Skin of body (tissue), 3 donors: ENCODE measurements at places on chromosomes 6 and 20. TPM values are rescaled to one million over a fixed set of nuclear protein-coding genes. Genes with fewer than 3 reads are reported as not detected.

GRCh38 chr20:39108746-39109145 lies 146.6 kb downstream of the DHX35 start:
- no peak for DNase-seq

The GPX6 gene
- total RNA-seq, result not detected

The PPIL4 gene
- 38.0 TPM for total RNA-seq

- DNase-seq, result no peak
Observed at GRCh38 chr6:141153563-141153962, 979.2 kb upstream of the GJE1 start.

- DNase-seq, result no peak
Observed at GRCh38 chr20:5511082-5511481, 194.3 kb upstream of the PROKR2 start.

DNA sequence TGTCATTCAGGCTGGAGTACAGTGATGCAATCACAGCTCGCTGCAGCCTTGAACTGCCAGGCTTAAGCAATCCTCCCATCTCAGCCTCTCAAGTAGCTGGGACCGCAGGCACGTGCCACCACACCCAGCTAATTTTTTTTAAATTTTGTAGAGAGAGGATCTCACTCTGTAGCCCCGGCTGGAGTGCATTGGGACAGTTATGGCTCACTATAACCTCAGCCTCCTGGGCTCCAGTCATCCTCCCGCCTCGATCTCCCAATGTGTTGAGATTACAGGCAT lies 86.5 kb downstream of the SERAC1 start:
- DNase-seq, result no peak

DNA sequence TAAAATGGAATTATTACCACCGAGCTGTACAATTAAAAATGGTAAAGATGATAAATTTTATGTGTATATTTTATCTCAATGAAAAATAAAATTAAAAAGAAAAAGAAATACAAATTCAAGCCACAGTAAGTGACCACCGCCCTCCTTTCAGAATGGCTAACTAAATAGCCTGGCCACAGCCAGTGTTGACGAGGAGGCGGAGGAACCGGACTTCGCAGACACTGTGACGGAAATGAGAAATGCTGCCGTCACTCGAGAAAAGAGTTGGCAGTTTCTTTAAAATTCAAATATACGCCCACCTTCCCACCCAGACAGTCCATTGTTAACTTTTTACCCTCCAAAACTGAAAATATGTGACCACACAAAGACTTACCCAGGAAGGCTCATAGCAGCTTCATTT lies 50.0 kb downstream of the FOXF2 start:
- no peak for DNase-seq

DNA sequence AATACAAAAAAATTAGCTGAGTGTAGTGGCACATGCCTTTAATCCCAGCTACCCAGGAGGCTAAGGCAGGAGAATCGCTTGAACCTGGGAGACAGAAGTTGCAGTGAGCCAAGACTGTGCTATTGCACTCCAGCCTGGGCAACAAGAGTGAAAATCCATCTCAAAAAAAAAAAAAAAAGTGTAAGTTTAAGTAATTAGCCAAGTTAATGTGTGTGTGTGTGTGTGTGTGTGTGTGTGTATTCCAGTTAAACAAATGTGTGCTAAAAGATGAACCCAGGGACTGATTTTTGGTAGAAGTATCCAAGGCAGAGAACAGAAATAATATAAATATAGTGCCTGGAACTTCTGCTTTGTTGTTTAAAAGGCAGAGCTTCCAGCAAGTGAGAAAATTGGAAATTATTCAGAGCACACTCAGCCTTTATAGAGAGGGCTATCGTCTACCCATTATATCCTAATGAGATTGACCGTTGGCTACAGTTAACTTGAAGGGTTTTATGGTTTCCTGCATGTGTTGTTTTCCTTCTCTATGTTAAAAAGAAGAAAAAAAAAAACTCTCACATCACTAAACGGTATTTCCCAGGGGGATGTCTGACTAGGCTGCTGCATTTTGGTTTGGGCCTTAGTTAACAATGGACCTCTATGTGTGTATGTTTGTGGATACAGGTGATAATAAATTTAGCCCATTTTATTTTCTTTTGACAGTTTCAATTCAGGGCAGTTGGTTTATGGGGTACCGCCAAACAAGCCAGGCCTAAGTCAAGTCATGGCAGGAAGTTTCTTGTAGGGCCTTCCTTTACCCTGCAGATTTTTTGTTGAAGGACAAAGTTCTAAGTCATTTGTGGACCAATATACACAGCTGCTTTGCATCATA lies 9.8 kb downstream of the SOX4 start:
- no peak for DNase-seq

DNA sequence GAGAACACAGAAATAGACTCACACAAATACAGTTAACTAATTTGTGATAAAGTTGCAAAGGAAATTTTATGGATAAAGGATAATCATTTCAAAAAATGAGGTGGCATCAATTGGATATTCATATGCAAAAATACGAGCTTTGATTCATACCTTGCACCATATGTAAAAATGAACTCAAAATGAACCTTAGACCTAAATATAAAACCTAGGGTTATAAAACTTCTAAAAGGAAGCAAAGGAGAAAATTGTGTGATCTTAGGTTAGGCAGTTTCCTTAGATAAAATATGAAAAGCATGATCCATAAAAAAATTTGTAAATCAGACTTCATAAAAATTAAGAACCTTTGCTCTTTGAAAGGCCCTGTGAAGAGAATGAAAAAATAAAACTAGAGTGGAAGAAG lies 85.5 kb downstream of the F13A1 start:
- DNase-seq, result no peak

The HLA-DQA1 gene
- total RNA-seq, result 3.2 TPM

The SLC17A2 gene
- not detected for total RNA-seq

DNA sequence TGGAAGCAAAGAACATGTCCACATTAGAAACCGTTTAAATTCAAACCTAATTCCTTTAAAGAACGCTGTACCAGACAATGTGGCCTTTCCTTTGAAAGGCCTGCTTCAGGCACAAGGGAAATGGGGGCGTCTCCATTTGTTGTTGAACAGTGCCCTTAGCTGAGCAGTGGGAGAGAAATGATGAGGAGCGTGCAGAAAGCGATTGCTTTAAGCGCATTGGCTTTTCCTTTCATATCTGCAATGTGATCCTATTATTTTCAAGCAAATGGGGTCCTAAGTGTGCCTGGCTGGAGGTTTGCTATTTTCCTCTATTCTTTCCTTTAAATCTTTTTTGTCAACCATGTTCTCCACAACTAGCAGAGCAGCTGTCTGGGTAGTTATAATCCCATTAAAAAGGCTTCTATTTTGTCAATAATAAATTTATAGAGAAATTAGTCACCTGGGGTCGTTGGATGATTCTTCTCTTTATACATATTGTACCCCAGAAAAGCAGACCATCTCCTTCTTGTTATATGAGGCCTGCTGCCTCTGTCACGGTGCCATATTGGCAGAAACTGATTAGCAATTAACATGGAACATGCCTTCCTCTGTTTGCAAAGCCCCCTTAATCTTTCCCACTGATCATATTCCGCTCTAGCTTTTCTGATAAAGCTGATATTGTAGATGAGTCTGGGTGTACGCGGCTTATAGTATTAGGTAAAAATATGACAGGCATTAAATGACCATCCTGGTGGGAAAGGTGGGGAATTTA lies 151.1 kb upstream of the JAG1 start:
- no peak for DNase-seq

The SMPDL3A gene
- 20.7 TPM for total RNA-seq

GRCh38 chr6:136360783-136361182 lies 71.1 kb upstream of the BCLAF1 start:
- DNase-seq, result no peak

The NTSR1 gene
- total RNA-seq, result 0.10 TPM

The BANF2 gene
- not detected for total RNA-seq

DNA sequence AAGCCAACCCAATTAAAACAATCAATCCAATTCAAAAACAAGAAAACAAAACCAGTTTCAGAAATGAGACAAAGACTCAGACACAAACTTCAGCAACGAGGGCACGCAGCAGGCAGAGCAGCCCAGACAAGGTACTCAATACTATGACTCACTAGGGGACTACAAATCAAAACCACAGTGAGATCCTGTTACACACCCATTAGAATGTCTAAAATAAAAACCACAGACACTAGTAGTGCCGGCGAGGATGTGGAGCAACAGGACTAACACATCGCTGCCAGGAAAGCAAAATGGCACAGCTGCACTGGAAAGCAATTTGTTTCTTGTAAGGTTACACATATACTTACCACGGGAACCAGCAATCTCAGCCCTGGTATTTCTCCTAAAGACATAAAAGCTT lies 28.4 kb upstream of the MAS1L start:
- no peak for DNase-seq

DNA sequence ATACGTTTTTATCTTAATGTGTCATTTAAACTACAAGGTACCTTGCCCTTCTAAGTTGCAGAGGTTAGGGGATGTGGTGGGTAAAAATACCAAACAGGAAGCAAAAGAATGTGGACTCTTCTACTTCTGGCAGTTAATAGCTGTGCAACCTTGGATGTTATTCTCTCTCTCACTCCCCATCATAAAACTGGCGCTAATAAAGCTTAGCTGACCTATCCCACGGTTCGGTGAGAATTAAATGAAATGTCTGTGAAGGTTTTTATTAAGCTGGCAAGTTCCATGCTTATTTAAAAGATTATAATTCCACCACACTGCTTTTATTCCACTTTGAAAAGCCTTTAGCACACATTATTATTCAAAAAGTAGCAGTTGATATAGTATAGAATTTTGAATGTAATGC lies 127.8 kb upstream of the SLC22A23 start:
- DNase-seq, result no peak
